ENCODE measurements at places on chromosomes 1 and 21.

DNA sequence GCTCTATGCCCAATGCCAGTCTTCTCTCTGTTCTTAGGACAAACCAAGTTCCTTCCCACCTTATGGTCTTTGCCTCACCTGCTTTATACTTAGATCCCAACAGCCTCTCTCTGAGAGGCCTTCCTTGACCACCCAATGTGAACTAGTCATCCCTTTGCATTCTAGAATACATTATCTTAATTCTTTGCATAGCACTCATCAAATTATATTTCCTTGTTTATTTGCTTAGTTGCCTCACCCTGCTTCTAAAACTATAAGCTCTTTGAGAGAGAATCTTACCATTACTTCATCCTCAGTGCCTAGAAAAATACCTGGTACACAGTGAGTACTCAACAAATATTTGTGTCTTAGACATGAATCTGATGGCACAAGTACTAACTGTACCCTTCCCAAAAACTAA, 8.0 kb downstream of the PIGP start:
- DNase-seq: no peak

DNA sequence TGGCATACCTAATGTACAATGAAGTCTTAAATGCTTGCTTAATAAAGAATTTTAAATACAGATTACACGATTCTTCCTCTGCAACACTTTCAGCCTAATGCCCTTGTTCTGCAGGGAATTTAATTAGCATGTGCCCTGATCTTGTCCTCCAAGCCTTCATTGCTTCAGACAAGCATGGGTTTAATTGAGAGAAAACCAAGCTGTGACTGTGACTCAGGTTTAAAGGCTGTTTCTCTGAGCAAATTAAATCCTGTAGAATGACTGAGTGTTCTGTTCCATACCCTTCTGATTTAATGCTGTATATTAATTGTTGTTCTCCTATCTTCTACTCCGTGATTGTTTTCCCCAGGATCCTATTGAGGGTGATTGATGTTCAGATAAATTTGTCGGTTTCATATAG, 269.0 kb upstream of the PRMT6 start:
- DNase-seq: no peak

DNA sequence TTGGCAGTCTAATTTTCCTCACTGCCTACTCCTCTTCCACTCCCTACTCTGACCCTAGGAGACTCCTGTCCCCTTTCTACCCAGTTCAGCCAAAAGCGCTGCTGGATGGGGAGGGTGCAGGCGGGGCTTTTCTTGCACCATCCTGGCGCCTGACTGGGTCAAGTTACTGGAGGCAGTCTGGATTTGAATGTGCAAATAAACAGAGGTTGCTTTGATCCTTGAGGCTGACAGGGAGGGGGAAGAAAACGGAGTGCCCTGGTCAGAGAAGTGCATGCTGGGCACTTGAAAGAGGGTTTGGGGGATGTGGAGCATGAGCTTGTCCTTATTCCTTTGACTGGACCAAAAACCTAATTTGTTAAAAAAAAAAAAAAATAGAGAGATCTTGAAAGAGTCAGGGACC, 76.8 kb upstream of the SOX13 start:
- no peak for DNase-seq

GRCh38 chr1:8873506-8874229, 4.8 kb downstream of the ENO1 start:
- peak; percentile 49 for DNase-seq

- DNase-seq: no peak
Measured at GRCh38 chr1:31010086-31010989, 55.2 kb downstream of the PUM1 start.

GRCh38 chr1:227330279-227331076, 12.2 kb upstream of the CDC42BPA start:
- DNase-seq: no peak

- DNase-seq: no peak
Measured at GRCh38 chr1:115452600-115453329, 114.7 kb upstream of the NGF start.

DNA sequence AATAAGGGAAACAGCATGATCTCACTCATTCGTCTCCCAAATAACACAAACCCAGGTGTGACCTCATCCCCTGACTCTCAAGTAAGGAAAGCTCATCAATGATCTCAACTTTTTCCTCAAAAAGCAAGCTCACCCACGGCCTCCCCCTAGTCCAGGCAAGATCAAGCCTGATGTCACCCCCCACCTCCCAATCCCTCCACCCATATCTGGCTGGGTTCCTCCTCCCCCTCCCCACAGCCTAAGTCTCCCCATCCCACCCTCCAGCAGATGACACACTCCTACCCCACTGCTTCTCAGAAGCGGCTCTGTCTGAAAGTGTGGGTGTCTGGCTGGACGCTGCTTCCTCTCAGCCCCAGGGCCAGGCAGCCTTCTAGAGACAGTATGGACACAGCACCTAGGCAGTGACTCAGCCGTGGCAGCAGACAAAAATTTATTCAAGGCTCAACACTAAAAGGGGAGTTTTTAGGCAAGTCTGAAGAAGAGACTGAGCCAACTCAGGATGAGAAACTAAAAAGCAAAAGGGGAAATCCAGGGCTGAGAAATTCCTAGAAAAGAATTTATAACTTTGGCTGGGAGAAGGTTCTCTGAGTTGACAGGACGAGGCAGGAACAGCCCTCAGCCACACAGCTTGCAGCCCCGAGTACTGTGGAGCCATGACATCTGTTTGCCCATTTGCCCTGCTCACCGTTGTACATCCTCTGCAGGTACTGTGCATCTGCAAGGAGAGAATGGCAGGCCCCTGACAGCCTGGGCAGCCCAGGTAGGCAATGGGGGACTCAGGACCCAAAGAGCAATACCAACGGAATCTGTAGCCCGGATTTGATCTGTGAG, 81.6 kb upstream of the LRRC8D start:
- DNase-seq: no peak

DNA sequence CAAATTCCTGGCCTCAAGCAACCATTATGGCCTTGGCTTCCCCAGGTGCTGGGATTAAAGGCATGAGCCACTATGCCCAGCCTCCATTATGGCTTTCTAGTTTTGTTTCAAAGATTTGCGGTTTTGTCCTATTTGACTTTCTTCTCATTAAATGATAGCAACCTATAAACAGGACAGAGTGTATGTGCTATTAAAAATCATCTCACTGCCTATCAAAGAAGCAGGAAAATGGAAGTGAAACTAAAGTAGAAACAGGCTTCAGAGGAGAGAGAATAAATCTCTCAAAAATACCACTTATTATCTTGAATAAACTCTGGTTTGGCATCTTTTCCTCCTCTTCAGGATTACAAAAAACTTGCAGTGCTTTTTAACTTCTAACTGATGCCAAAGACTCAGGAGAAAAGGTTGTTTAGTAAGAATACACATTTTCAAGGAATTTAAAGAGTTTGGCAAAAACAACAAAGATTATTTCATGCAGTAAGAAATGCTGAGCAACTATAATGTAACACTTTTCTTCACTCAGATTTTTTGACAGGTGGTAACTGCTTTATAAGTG, 28.7 kb downstream of the ACBD3 start:
- no peak for DNase-seq

GRCh38 chr1:185478877-185479276, 161.8 kb upstream of the IVNS1ABP start:
- no peak for DNase-seq

DNA sequence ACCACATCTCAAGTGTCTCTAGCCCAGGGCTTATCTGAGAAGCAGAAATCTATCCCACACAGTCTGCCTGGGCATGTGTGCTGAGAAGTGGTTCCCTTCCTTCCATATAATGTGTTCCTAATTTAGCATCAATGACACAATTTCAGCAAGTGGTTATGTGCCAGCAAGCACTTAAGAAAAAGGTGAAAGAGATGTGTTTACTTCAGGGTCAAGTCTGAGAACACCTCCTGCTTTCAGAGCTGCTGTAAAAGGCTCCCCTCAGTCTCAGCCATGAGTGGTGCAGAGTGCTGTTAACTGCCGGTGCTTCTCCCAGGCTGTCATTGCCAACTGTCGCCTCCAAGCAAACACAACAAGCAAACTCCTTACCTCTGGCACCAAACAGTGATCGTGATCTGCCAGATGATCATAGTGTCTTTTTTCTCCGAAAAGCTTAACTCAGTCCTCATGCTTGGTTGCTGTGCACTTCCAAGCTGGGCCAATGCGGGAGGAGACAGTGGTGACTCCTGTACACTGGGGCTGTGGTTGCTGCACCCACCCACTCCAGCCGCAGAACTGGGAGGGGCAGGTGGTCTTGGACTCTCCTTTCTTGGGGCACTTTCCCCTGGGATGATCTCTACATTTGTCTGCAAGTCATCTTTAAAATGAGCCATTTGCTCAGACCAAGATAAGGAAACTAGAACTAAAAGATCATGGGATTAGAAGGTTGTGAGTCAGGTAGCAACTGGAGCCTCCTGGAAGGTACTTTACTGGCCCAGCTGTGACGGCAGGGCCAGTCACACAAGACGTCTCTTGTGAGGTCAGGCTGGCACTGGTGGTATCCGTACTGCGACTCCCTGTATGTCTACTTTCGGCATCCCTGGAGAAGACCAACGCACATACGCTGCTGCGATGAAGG, 32.4 kb downstream of the ATP1A1 start:
- no peak for DNase-seq

DNA sequence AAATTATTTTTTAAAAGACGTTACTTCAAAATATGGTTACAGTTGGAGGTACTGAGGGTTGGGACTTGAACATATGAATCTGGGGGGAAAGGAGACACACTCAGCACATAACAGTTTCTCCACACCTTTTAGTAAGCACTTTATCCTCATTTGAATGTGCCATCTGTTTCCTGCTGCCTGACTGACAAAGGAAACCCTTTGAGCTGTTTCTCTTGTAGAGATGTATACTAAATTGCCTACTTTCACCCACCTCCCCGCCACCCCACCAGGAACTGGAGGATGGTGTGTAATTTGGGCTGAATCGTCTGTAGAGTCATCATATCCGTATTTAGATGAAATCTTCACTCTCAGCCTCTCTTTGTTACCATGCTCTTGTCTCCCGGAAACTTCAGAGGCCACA, 108.1 kb downstream of the KAZN start:
- no peak for DNase-seq

DNA sequence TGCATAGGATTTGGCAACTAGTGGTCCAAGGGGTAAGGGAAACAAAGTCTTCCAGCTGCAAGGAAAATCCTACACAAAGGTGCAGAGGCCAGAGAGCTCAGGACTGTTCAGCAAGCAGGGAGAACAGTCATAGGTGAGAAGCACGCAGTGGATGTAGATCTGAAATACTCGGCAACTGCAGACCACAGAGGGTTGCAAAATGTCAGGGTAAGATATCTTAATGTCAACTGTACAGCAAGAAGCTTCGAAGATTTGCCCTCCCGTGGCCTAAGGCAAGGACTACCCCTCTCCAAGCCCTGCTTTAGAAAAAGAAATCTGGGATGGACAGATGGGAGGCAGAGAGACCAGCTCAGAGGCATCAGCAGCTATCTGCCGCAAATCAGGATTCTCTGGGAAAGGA, 153.4 kb upstream of the IRF2BP2 start:
- DNase-seq: no peak

- DNase-seq: no peak
Measured at GRCh38 chr21:38831526-38832467, 26.1 kb downstream of the ETS2 start.

DNA sequence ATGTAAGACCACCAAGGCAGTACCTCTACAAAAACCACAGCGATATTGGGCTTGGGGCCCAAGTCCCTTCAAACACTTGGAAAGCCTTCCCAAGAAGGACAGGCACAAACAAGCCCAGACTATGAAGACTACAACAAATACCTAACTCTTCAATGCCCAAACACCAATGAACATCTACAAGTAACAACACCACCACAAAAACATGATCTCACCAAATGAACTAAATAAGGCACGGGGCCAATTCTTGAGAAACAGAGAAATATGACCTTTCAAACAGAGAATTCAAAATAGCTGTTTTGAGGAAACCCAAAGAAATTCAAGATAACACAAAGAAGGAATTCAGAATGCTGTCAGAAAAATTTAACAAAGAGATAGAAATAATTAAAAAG, 86.8 kb downstream of the COL24A1 start:
- DNase-seq: no peak

DNA sequence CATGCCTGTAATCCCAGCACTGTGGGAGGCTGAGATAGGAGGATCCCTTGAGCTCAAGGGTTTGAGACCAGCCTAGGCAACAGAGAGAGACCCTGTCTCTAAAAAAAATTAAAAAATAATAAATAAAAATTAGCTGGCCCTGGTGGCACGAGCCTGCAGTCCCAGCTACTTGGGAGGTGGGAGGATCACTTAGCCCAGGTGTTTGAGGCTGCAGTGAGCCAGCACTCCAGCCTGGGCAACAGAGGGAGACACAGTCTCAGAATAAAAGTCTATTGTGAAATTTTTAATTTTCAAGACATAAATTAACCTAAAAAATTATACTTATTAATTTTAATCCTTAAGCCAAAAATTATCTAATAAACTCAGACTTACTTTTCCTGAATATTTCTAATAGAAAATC, 131.2 kb upstream of the ZNHIT6 start:
- no peak for DNase-seq

DNA sequence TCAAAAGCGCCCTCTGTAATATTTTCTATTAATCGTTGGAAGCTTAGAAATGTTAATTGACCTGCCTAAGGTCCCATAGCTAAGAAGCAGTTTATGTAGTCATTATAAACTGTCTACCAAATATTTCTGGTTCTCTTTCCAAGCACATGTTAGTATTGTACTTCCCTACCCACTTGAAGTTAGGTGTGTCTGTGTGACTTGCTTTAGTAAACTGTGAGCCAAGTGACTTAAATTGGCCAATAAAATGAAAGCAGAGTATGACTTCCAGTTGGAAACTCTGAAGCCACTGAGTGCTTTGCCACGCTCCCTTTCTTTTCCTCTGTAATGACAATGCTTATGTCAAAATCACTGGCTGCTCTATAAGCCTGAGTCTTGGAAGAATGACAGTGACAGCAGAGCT, 20.6 kb upstream of the ADAMTS1 start:
- no peak for DNase-seq

- no peak for DNase-seq
Measured at GRCh38 chr1:213676736-213677135, 311.0 kb upstream of the PROX1 start.

DNA sequence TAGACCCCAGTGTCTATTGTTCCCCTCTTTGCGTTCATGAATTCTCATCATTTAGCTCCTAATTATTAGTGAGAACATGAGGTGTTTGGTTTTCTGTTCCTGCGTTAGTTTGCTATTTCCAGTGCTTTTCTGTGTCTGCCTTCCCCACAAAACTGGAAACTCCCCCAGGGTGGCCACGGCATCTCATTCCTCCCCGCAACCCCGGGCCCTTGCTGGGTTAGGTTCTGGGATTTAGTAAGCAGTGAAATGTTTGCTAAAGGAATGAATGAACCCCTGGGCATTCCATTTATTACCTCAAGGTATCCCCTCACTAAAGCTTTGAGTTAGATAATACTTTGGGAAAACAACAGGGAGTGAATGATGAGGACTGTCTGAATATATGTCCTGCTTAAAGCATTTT, 142.9 kb downstream of the GLUL start:
- DNase-seq: no peak

- DNase-seq: no peak
Measured at GRCh38 chr1:84078108-84078841, 65.8 kb upstream of the PRKACB start.

GRCh38 chr1:27105018-27105417, 49.9 kb downstream of the SLC9A1 start:
- no peak for DNase-seq
